ENCODE measurements at places on chromosomes 4 and X. TPM values are rescaled to one million over a fixed set of nuclear protein-coding genes. Genes with fewer than 3 reads are reported as not detected.

CPEB2 gene
- total RNA-seq: 24.8 TPM

OCIAD2 gene
- total RNA-seq: 45.1 TPM

DMP1 gene
- total RNA-seq: not detected

DDIT4L gene
- total RNA-seq: not detected

OPHN1 gene
- 10.5 TPM for total RNA-seq

DNA sequence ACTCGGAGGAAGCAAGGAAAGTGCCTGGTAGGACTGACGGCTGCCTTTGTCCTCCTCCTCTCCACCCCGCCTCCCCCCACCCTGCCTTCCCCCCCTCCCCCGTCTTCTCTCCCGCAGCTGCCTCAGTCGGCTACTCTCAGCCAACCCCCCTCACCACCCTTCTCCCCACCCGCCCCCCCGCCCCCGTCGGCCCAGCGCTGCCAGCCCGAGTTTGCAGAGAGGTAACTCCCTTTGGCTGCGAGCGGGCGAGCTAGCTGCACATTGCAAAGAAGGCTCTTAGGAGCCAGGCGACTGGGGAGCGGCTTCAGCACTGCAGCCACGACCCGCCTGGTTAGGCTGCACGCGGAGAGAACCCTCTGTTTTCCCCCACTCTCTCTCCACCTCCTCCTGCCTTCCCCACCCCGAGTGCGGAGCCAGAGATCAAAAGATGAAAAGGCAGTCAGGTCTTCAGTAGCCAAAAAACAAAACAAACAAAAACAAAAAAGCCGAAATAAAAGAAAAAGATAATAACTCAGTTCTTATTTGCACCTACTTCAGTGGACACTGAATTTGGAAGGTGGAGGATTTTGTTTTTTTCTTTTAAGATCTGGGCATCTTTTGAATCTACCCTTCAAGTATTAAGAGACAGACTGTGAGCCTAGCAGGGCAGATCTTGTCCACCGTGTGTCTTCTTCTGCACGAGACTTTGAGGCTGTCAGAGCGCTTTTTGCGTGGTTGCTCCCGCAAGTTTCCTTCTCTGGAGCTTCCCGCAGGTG is 637 bp downstream of the AR start:
- no peak for DNase-seq

GRCh38 chr4:172104539-172104938 is 291.3 kb downstream of the GALNTL6 start:
- no peak for DNase-seq

GRCh38 chrX:70808942-70809940 is 99.3 kb downstream of the TEX11 start:
- DNase-seq: no peak

DNA sequence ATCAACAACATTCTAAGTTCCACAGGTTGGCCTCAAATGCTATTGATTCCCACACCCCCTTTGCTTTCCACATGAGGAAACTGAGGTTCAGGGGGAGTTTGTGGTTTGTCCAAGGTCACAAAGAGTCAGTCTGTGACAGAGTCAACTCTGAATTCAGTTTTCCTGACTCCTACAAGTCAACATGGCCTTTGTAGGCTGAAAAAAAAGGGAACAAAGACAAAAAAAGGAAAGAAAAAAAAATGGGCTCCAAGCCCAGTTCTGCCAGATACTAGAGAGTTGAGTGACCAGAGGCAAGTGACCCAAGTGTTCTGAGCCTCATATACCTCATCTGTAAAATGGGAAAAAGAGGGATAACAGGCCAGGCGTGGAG is 16.5 kb upstream of the PIM2 start:
- no peak for DNase-seq

GRCh38 chr4:117385526-117385925 is 300.1 kb upstream of the TRAM1L1 start:
- no peak for DNase-seq

- DNase-seq: no peak
Measured at GRCh38 chr4:130067419-130067818, 971.5 kb downstream of the C4orf33 start.

DNA sequence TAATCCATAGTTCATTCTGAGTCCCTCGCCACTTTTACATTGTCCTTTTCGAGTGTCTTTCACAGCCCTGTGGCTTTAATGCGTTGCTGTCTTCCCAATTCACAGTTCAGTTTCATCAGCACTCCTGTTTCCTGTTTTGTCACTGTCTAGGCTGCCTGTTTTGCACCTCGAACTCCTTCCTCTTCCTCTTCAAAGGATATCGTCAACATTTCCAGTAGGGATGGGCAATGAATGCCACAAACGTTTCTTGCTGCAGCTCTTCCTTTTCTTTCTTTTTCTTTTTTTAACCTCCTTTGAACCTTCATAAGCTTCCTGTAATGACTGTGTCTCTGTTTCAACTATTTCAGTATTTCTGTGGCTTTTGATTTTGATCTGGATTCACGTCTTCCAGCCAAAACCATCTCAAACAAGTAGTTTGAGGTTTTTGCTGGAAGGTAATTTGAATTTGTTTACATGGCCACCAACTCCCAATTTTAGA is 105.4 kb downstream of the ANXA3 start:
- no peak for DNase-seq

DNA sequence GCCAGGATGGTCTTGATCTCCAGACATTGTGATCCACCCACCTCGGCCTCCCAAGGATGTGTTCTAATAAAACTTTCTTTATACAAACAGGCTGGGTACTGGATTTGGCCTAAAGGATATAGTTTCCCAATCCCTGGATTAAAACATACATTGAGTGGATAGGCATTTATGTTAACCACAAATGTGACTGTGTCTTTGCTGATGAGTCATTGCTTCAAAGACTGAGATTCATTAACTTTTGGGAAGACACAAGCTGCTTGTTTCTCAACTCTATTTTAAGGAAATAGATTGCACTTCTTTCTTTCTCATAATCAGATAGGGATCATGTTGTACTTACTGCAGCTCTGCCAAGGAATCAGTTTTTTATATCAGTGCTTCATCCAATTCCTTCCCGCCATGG is 131.3 kb upstream of the AGA start:
- no peak for DNase-seq

DNA sequence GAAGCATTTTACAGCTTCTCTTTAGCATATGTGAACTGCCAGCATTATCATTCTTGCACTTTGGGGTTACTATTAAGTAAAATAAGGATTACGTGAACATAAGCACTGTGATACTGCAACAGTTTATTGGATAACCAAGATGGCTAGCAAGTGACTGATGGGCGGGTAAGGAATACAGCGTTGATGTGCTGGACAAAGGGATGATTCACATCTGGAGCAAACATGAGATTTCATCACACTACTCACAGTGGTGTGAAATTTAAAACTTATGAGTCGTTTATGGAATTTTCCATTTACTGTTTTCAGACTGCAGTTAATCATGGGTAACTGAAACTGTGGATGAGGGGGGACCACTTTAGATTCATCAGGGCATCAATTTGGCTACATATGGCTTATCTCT is 16.0 kb downstream of the NBDY start:
- no peak for DNase-seq

DNA sequence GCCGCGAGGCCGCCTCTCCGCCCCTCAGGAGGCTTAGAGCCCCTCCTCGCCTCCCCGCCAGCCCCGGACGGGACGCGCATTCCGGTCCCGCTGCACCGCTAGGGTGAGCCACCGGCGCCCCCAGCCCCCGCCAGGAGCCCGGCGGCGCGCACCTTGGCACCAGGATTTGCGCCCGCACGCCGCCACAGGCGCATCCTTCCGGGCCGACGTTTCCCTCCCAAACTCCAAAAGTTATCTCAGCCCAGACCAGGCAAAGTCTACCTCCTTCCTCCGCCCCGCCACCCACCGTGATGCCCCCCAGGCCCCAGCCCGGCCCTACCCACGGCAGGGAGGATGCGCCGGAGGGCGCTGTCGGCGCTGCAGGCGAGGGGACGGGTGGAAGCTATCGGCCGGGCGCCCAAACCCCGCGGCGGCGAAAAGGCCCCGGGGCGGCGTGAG is 538 bp downstream of the SCML2 start:
- DNase-seq: peak; percentile 81

- no peak for DNase-seq
Measured at GRCh38 chr4:38611676-38612075, 52.3 kb upstream of the KLF3 start.

DNA sequence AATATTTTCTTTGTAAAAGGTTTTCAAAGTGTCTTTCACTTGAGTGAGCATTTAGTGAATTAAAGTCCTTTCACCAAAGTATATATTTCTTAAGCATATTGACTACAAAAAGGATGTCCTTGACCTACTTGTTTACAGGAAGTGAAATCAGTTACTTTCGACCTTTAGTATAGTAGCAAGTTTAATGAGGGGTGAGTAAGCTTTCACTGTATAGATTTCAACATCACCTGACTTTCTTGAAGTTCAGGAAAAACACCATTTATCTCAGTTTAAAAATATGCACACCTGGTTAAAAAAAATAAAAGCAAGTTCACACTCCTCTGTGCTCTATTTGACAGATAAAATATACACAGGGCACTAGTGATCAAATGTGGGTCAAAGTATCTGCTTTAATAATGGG is 88.1 kb downstream of the CCSER1 start:
- no peak for DNase-seq

- peak; percentile 32 for DNase-seq
Measured at GRCh38 chrX:63754136-63754859, 30.7 kb downstream of the ARHGEF9 start.

All from upper lobe of left lung (tissue), 6 donors.